DMS79 (cell line): ENCODE measurements at places on chromosomes 13 and 19.
A peak's percentile ranks its signal among the peaks of the same experiment; 100 is the strongest.

DNA sequence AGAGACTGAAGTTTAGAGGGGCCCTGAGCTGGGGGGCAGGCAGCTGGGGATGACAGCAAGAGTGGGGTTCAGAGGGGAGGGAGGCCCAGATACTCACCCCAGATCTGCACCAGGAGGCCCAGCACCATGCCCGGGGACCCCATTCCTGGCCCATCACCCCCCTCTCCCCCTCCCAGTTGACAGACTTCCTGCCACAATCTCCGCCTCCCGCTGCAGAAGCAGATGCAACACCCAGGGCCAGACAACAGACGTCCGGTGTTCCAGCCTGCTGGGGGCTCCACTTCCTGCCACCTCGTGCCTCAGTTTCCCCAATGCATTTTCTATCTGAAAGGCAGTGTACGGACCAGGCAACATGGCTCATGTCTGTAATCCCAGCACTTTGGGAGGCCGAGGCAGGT, at the start of gene TMIGD2:
TMIGD2 (minus strand) TSS at position 147 of the 398 bp plus-strand sequence; CDS start at position 143, 4 bp downstream.
- no peak for DNase-seq

DNA sequence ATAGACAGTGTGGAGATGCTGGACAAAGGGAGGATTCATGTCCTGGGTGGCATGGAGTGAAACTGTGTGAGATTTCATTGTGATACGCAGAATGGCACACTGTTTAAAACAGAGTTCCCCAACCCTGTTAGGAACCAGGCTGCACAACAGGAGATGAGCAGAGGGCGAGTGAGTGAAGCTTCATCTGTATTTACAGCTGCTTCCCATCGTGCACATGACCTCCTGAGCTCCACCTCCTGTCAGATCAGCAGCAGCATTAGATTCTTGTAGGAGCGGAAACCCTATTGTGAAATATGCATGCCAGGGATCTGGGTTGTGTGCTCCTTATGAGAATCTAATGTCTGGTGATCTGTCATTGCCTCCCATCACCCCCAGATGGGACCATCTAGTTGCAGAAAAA, 72.5 kb downstream of the RAP2A start:
- DNase-seq: no peak

- DNase-seq: no peak
These were observed 110.8 kb downstream of the PTPRS start for GRCh38 chr19:5229778-5230335.

DNA sequence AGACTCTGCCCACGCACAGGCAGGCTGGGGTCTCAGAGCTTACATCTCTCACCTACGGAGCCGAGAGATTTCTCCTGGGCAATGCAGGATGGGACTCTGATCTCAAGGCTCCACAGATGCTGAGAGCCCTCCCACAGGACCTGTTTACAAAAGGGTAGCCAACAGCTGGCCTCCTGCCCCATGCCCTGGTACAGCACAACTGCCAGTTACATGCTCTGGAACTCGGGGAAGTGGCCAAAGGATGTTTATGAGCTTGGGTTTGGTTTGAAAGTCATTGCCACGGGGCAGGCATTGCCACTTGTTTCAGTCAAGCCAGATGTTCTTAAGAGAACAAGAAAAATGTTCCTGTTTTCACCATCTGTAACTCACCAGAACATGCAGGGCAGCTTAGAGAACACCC, 3.5 kb downstream of the DHRS12 start:
- DNase-seq: no peak

GRCh38 chr19:18218159-18218558, 8.1 kb downstream of the PDE4C start:
- DNase-seq: no peak

GRCh38 chr13:110294146-110294545, 12.8 kb downstream of the COL4A1 start:
- DNase-seq: no peak

DNA sequence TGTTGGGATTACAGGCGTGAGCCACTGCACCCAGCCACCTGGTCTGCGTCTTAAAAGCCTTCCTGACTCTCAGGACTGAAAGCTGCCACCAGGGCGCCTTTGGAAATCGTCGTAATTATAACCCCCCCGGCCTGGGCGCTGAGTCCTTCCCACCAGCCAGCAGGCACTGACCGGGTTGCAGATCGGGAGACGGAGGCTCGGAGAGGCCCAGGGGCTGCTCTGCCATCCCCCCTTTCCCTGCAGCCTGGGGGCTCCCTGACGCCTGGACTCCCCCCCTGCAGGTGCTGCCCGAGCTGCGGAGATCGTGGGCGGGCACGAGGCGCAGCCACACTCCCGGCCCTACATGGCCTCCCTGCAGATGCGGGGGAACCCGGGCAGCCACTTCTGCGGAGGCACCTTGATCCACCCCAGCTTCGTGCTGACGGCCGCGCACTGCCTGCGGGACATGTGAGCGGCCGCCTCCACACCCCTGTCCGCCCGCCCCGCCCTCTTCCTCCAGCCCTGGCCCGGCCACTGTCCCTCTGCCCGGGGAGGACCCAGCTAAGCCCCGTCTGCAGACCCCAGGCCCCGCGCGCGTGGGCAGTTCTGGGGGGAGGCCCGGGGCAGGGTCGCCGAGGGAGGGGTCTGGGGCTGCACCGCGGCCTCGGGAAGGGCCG, 2.5 kb downstream of the PRTN3 start:
- no peak for DNase-seq

DNA sequence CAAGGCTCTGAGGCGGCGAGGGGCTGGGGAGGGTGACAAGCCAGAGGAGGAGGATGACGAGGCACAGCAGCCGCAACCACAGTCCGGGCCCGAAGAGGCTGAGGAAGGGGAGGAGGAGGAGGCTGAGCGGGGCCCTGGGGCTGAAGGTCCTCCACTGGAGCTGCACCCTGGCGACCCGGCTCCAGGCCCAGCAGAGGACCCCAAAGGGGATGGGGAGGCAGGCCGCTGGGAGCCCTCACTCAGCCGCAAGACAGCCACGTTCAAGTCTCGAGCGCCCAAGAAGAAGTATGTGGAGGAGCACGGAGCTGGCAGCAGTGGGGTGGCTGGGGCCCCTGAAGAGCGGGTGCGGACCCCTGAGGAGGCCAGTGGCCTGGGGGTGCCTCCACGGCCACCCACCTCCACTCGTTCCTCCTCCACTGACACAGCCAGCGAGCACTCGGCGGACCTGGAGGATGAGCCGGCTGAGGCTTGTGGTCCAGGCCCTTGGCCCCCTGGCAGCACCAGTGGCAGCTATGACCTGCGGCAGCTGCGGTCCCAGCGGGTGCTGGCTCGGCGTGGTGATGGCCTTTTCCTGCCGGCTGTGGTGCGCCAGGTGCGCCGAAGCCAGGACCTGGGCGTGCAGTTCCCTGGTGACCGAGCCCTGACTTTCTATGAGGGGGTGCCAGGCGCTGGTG, 2.9 kb downstream of the CIC start:
- DNase-seq: no peak

- no peak for DNase-seq
These were observed 6.5 kb downstream of the NKPD1 start for GRCh38 chr19:45154064-45154827.

DNA sequence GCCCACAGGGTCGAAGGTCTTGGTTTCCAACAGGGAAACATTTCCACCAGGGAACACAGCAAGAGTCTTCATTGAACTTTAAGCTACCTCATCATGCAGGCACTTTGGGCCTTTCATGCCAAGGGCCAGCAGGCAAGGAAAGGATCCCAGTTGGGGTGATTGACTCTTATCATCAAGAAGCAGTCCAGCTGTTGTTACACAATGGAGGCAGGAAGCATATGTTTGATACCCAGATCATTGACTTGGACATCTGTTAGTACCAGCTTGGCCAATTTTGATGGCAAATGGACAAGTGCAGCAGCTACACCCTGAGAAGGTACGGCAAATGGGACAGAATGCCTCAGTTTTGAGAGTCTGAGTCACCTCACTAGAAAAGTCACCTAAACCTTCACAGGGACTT, 10.9 kb upstream of the RCBTB1 start:
- no peak for DNase-seq

GRCh38 chr19:1445185-1445931, 4.6 kb upstream of the APC2 start:
- DNase-seq: peak; percentile 8

DNA sequence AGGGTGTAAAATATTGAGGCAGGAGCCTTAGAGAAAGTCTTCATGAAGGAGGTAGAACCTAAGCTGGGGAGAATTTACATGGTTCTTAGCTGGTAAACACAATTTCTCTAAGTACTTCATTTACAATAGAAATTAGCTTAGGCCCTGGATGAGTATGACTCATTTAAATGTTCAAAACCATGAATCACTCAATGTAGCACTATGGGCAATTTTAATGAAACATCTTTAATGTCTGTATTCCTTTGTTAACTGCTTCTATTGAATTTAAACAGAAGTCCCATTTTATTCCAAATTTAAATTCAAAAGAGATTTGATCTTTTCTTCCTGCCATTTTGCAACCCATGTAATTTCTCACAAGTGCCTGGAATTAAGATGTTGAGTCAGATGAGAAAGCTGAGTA, 252.1 kb downstream of the RFC3 start:
- DNase-seq: no peak

GRCh38 chr13:108897955-108898354, 268.5 kb downstream of the MYO16 start:
- no peak for DNase-seq

- no peak for DNase-seq
These were observed 3.7 kb downstream of the GATAD2A start for GRCh38 chr19:19409205-19409604.

GRCh38 chr19:8500158-8500557, 2.3 kb downstream of the PRAM1 start:
- no peak for DNase-seq

DNA sequence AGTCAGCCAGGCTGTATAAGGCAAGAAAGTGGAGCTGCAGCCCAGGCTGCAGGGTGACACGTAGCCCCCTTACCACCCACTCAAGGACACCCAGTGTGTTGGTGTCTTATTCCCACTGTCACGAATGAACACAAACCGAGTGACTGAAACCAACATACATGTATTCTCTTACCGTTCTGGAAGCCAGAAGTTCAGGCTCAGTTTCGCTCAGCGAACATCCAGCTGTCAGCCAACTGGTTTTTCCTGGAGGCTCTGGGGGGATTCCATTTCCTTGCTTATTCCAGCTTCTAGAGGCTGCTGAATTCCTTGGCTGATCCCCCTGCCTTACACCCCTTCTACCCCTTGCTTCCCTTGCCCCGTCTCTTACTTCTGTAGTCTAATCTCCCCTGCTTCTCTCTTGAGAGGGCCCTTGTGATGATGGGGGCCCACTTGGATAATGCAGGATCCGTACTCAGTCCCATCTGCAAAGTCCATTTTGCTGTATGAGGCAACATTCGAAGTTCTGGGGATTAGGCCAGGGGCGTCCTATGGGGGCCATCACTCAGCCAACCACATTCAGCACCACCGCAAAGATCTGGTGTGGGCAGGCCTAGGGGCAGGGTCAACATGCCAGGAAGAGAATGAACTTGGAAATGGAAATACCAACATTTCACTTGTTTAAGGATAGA, 47.3 kb upstream of the MTIF3 start:
- DNase-seq: no peak

DNA sequence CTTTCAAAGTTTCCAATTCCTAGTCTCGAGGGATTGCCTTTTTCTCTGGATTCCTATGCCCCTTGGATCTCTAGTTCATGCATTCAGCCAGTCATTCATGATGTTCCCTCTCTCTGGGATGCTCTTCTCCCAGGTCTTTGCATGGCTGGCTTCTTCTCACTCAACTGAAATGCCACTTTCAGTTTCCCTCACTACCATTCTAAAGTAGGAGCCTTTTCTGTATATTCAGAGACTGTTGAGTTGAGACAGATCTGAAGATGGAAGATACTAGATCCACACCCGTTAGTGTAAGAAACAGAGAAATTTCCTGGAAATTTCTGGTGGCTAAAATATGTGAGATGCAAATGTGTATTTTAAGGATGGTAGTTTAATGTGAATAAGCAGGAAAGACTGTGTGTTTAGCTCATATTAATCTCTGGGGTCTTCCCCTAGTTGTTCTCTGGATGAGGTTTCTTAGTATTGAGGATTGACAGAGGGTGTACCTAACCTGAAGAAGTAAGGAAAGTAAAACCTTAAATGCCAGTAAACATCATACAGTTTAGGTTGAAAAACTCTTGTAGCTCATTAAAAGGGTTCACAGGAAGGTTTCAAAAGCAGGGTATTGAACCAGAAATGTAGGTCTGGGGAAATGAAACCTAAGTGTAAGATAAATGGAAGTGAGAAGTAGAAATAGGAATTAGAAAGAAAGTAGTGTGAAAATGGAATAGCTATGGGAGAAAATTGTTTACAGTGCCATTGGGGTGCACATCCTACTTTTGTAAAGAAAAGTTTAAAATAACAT, 331.3 kb downstream of the NDFIP2 start:
- DNase-seq: no peak

DNA sequence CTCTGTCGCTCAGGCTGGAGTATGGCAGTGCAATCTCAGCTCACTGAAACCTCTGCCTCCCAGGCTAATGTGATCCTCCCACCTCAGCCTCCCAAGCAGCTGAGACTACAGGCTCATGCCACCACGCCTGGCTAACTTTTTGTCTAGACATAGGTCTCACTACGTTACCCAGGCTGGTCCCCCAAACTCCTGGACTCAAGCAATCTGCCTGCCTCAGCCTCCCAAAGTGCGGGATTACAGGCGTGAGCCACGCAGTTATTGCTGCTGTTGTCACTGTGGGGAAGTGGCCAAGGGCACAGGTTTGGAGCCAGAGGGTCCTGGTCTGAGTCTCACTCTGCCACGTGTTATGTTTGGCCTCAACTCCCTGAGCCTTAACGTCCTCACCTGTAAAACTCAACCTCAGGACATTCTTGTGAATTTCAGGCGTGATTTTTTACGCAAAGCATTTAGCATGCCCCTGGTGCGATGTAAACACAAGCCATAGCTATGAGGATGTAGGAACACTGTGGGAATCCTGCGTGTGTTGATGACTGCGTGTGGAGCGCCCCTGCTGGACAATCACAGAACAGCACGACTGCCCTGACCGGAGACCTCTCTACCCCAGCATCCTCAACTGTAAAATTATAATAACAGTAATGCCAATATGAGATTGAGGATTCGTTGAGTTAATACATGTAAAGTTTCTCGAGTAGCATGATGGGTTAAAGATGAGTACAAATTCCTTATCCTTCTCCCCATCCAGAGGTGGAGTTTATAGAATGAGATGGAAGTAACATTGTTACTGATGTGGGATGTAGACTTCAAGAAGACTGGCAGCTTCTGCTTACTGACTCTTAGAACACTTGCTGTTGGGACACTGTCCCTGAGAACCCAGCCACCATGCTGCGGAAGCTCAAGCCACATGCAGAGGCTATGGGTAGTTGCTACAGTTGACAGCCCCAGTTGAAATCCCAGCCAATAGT, 41.8 kb upstream of the PNMA8B start:
- no peak for DNase-seq

- no peak for DNase-seq
These were observed 201.5 kb downstream of the IRS2 start for GRCh38 chr13:109584844-109585361.

DNA sequence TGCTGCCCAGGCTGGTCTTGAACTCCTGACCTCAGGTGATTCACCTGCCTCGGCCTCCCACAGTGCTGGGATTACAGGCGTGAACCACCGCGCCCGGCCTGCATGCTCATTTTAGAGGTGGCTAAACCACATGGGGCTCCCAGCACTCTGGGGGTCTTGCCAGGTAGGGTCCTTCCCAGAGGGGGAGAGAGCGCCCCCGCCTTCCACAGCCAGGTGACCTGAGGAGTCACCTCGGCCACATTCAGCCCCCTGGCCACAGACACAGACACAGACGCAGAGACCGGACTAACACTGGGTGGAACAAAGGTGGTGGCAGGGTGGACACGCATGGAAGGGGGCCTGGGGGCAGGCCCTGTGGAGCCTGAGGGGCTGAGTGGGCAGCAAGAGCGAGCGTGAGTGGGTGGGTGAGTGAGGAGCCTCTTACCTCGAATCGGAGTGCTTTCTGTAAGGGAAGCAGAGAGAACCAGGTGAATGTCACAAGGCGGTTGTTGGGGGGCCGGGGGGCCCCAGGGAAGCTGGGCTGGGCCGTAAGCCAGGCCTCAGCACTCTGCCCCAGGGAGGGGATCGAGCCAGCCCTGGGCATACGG, 80.1 kb downstream of the PTPRS start:
- DNase-seq: no peak
